Type B pancreatic cell (in vitro differentiated cells): ENCODE measurements at places on chromosomes 12 and 14.

DNA sequence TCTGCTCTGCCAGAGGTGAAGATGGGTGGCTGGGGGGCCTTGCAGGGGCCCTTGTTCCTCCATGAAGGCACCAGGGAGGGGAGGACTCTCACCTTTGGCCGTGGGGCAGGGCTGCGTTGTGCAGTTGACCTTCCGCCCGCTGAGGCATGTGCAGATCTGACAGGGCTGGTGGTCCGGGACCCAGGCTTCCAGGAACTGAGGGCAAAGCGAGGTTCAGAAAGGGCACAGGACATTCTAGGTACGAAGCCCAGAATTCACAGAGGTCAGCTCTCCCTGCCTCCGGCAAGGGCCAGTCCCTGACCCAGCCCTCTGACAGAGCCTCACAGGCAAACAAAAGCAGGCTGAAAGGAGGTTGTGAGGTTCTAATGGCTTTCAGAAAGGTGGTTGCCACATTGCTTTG is 40.4 kb upstream of the ANO2 start:
- DNase-seq = no peak

DNA sequence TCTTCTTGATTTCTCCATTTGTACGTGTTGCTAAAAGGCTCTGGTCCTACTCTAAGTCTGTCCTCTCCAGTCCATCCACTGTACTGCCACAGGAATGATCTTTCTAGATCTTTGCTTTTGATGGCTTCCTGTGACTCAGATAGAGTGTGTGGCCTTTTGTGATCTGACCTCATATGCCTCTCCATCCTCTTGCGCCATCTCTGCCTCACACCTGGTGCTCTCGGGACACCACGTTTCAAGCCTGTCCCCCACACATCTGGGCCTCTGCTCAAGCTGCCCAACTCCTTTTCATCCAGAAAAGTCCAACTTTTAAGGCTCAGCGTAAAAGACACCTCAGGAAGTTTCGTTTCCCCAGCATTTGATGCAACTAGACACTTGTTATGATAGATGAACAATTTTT is 39.0 kb downstream of the DCAF4 start:
- no peak for DNase-seq

- DNase-seq = no peak
These were observed 1.5 kb downstream of the LGR5 start for GRCh38 chr12:71440763-71441748.

GRCh38 chr12:46921048-46921763 is 95.4 kb upstream of the SLC38A4 start:
- DNase-seq = no peak

- no peak for DNase-seq
These were observed 96.0 kb upstream of the NEDD1 start for GRCh38 chr12:96811083-96811482.

DNA sequence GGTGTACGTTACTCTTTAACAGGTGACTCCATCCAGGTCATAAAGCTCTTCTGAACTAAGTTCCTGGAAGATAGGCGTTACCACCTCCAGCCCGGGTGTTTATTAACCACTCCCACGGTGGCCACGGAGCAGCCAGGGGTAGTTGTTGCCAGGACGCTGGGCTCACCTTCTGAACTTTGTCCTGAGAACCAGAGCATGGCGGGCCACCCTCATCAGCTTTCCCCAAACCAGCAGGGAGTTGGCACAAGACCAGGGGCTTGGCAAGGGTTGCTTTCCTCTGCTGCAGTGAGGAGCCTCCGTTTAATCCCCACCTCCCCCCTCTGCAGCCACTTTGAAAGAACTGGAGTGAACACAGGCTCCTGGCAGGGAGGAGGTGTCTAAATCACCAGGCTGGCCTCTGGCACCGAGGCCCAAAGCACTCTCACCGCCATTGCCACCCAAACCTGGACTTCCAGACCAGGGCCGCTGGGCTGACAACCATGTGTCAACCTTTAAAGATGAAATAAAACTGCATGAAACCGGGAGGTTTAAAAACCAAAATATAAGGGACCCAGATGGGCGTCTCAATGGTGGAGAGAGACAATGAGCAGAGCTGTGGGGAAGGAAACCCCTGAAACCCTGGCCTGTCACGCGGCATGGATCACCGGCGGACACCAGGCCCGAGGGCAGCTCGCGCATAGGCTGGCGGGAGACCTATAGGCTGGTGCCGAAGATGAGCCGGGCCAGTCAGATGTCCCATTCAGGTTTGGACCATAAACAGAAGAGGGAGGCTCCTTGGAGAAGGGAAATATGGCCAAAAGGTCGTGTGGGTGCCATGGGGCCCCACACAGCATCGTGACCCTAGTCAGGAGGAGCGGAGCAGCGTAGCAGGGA is 30.9 kb upstream of the TDRD9 start:
- no peak for DNase-seq

- no peak for DNase-seq
These were observed 112.0 kb downstream of the SLC15A5 start for GRCh38 chr12:16165506-16165905.

DNA sequence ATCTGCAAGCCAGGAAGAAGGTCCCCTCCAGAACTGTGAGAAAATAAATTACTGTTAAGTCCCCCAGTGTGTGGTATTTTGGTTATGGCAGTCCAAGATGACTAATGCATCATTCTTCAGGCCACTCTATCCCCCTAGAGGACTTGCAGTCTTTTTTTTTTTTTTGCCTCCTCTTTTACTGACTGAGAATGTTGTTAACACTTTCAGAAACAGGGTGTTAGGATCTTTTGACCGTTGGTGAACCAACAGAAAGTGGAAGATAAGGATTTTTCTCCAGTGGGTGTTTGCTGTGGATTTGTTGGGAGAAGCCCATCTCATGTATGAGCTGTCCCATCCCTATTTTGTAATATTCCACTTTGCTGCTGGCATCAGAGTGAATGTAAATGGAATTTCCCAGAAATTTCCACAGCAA is 37.8 kb downstream of the MARK3 start:
- DNase-seq = no peak

DNA sequence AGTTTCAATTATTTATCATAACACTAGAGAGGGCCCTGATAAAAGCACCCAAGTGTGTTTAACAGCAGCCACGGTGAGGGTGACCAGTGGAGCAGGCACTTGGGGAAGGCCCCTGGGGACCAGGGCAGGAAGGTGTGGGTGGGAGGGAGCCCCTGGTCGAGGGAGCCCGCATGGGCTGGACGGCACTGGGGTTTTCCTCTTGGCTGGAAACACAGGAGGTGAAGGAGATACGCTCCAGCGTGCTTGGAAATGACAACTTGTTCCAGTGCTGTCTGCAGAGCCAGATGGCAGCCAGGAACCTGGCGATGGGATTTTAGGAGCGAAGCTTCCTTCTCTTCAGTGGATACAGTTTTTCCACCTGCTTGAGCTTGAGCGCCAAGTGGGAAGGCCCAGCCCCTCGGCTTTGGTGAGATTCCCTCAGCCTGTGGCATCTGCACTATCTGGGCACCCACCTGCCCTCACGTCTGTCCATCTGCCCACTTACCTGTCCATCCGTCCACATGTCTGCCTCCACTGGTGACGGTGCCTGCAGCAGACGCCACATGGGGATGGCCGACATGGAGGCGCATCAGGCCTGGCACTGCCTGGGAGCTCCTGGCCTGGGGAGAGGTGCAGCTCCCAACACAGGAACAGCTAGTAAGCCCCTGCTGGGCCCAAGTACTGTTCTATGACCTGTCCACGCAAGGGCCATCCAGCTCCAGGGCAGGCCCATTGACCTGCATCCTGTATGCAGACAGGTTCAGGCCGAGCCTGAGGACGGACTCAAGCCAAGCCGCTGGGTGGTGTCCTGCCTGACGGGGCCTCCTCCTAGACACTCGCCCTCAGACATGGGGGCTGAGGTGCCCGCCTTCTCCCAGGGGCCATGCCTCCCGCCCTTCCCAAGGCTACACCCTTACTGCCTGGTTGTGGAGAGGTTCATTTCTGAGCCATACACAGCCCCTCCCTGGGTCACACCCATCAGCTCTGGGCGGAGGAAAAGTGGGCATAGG is 192.2 kb upstream of the C14orf180 start:
- peak; percentile 64 for DNase-seq

DNA sequence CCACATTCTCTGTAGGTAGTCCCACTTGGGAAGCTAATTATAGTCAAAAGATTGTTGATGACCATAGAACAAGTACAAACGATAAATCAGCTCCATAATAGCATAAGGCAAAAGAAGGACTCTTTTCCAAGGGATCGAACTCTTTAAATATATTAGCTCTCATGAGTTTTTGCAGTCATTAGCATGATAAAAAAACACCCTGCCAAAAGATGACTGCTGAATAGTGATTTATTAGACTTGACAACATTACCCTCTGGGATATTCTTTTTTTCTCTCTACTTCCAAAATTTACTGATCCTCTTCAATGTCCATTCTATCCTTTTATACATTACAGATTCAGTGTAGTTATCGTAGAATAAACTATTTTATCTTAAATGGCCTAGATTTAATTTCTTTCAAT is 14.2 kb downstream of the EPYC start:
- DNase-seq = no peak

DNA sequence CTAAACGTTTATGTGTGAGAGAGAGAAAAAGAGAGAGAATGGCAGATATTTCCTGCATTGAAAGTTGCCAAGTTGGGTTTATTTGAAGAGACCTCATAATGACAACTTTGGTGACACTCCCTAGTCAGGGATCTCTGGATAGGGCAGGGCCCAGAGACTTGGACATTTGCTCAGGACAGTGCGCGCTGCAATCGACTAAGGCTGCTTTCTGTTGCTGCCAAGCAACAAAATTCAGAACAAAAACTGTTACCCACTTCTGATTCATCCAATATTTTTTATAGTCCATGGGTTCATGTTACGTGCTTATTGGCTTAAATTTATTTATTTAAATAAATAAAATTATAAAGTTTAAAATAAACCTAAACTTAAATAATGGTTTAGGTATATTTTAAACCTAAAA is 34.2 kb downstream of the PTGER2 start:
- no peak for DNase-seq

DNA sequence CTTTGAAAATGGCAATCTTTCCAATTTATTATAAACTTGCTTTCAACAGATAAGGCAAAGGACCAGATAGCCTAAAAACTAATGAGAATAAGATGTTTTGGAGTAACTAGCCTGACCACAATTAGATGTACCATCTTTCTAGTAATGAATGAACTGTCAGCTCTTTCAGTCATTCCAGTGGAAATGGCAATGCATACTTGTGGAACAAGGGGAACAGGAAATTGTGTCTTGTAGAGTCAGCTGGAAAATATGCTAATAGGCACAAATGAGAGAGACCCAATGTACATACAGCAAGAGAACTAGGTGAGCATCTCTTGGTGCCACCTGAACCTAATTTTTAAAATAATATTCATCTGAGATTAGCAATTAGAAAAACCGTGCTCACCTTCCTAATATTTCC is 76.1 kb upstream of the GPHB5 start:
- no peak for DNase-seq
